Ovary (tissue), 10 donors: ENCODE measurements at places on chromosomes 4 and X.
A peak's percentile ranks its signal among the peaks of the same experiment; 100 is the strongest.

GRCh38 chr4:21806991-21807390, 141.6 kb downstream of the KCNIP4 start:
- no peak for DNase-seq

DNA sequence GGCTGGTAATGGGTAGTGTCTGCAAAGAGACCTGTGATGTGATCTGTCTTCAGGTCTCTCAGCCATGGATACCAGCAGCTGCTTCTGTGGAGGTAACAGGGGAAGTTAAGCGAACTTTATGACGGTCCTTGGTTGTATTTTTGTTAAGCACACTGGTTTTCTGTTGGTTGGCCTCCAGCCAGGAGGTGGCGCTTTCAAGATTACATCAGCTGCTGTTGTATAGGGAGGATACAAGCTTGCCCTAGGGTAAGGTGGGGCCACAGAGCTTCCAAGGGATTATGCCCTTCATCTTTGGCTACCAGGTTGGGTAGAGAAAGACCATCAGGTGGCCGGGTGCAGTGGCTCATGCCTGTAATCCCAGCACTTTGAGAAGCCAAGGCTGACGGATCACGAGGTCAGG, 834.2 kb upstream of the GALNTL6 start:
- DNase-seq: no peak

- DNase-seq: no peak
Observed at GRCh38 chrX:44876767-44877166, 3.8 kb downstream of the KDM6A start.

DNA sequence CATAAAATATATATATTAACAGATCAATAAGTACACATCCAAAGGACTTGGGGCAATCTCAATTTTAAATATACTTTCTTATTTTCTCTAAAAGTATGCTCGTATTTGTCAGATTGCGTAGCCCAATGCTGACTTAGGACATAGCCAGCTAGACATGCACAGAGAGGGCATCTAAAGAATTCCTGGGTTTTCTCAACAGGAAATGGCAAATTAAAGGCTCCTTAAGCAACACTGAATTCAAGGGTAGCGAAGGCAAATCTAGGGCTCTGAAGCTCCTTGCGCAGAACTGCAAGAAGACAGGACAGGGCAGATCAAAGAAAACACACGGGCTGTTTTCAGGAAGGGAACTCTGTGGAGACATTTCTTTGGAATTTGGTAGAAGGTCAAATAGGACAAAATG, 94.6 kb upstream of the FTHL17 start:
- DNase-seq: no peak

DNA sequence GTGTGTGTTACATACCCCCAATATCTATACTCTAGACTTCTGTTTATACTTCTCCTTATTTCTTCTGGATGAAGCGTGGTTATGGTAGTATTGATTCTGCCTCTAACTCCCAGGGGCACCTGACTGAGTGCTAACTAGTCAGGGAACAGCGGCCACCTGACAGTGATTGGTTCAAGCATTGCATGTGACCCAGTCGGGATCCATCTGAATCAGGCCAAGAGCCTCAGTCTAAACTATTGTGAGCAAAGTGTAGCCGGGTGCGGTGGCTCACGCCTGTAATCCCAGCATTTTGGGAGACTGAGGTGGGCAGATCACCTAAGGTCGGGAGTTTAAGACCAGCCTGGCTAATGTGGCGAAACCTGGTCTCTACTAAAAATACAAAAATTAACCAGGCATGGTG, 10.0 kb downstream of the CCDC110 start:
- DNase-seq: no peak

DNA sequence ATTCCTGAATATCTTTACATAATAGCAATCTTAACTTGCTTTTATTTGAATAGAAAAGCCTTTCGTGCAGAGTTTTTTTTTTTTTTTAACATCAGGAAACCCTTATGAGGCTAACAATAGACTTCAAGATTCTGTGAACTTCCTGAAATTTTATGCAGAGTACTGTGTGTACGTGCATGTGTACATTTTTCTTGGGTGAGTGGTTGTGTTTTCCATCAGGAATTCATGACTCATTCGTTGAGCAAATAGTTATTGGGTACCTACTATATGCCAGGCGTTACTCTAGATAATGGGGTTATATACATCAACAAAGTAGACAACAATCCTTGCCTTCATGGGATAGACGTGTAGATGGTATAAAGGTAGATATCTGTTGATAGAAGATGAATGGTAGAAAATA, 59.1 kb downstream of the MRPL1 start:
- no peak for DNase-seq

DNA sequence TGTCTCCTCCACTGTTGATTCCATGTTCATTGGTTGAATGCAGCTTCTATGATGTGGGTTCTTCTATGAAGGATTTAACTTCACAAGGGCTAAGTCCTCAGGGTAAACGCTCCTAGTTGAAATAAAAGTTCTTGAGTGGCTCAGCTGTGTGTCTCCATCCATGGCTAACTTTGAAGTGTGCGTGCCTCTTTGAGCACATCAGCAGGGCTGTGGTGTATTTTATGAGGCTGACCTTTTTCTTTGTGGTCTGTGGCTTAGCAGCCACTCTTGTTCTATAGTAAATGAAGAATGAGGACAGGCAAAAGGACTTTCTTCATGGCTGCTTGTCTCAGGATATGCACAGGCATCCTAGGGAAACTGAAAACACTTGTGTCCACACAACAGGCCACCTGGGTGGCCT, 88.5 kb downstream of the KIT start:
- DNase-seq: no peak

- DNase-seq: no peak
Observed at GRCh38 chr4:118268780-118269179, 84.0 kb downstream of the PRSS12 start.

DNA sequence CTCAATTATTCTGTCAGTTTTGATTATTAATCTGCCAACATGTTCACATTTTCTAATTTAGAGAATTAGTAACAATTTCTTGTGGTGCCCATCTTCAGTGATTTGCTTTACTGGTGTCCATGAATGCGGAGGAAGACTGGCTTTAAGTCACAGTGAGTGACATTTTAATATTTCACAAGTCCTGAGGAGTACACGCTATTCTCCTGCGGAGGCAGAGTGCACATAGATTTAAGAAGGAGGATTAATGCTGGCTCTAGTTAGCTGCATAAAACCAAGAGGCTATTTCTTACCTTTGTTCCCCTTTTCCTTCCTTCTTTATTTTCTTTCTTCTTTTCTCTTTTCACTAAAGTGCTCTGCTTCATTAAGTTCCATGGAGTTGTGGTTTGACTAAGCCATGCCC, 495.2 kb upstream of the IGFBP7 start:
- no peak for DNase-seq

- no peak for DNase-seq
Observed at GRCh38 chr4:73223258-73223650, 35.3 kb downstream of the ANKRD17 start.

DNA sequence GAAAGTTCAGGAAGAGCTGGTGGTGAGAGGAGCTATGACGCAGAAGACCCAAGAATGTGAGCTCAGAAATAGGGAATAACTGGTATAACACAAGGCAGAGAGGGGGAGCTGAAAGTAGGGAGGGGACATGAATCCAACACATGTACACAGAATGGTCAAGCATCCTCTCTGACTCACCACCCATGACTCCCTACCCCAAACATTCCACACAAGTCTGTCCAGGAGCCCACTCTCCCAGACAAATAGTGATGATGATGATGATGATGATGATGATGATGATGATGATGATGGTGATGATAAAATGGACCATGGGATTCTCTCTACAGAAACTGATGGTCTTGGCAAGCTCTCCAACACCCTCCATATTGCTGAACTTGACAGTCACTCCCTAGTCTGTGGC, 46.4 kb downstream of the NAT8L start:
- DNase-seq: no peak

GRCh38 chr4:142396279-142396678, 449.8 kb downstream of the INPP4B start:
- no peak for DNase-seq

DNA sequence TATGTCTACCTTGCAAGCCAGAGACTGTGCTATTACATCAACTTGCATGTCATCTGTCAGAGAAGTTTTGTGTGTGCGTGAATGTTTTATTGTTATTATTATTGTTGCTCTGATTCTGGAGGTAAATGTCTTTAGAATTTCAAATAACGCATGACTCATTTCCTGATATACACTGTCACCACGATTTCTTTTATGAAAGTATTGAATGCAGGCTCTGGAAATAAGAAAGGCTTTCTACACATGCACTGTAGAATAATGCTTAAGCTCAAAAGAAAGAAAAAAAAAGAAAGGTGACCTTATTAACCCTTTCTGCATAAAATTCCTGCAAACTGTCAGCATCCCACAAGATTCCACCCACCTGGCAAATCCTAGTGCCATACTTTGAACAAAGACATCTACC, 632.9 kb downstream of the ZNF674 start:
- DNase-seq: no peak

GRCh38 chrX:39682778-39683177, 415.0 kb downstream of the BCOR start:
- DNase-seq: no peak

DNA sequence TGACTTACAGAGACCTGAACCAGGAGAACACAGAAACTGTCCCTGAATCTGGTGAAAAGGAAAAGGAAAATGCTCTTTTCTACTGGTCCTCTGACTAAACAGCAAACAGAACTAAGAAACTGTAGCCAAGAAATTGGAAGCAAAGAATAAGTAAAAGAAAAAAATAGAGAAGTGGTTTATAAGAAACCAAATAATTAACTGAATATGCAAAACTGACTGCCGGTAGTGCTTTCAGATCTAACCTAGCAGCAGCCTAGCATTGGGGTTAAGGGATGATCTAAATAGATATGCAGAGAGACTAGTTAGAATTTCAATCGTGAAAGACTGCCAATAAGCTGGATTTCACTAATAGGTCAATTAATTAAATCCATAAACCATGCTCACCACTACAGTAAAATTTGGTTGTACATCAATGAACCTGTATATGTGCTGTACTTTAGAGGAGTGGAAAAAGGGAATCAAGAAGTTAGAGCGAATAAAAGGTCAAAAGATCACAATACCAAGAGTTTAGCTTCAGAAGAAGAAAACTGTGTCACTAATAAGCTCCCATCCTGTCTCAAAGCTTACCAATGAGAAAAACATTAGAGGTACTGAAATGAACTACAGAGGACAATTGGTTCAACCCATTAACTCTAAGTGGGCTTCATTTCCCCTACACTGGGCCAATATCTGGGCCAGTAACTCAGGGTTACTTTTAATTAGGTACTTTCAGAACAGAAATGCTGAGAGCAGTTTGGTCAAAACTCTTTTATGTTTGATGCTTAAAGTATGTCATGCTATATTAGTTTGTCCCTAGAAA, 53.6 kb downstream of the KLHL13 start:
- no peak for DNase-seq

- no peak for DNase-seq
Observed at GRCh38 chr4:58313444-58313843, 1203.3 kb upstream of the IGFBP7 start.

GRCh38 chr4:52869196-52869595, 7.1 kb downstream of the RASL11B start:
- DNase-seq: peak; percentile 79

DNA sequence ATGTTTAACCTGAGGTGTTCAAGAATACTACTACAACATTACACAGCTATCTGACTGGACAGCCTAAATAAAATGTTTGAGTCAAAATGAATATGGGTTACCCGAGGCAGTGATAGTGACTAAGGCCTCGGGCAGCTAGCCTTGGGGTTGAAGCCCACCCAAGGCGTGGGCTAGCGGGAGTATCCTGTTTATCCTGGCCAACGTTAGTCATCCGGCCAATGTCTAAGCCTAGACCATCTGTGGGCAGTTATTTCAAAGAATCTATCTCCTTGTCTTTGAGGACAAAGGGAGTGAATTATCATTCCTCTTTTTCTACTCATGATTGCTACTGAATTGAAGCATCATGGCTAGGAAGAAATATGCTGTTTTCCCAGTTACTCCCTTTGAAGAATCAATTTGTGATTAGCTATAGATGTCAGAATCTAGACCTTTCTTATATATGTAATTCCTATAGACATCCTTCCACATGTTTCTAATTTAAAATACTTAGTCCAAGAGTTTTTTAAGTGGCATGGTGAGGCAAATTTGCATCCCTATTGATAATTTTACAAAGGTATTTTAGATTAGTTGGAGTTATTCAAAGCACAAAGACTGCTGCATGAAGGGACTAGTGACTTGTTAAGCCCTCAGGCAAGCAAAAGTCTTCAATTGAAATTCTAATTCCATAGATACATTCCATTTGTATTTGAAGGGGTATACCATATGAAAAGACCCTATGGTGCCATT, 6.0 kb upstream of the PDGFC start:
- peak; percentile 40 for DNase-seq

- no peak for DNase-seq
Observed at GRCh38 chr4:5357870-5358269, 306.6 kb downstream of the STK32B start.

- no peak for DNase-seq
Observed at GRCh38 chrX:135346975-135347374, 37.7 kb downstream of the ETDC start.

DNA sequence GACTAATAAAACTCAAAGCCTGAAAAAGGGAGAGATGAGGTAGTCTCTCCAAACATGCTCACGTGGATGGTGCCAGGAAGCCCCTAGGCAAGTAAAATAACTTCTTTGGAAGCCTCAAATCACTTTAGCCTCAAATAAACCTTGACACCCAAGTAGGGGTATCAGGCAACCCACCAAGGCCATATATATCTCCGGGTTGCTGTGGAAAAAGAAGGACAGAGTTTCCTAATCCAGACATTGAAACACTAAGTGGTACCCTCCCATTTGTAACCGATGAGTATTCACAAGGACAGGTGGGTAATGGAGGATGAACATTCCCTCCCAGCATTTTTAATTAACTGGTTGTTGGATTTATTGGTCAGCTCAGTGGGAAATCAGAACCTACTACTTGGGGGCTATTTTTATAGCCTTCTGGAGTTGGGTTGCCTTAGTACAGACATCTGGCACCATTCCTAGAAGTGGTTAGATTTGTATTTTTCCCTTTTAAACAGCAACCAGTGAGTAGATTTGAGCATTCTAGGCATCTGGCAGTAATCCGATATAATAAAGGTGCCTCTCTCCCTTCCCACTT, 87.7 kb downstream of the GPC3 start:
- no peak for DNase-seq

DNA sequence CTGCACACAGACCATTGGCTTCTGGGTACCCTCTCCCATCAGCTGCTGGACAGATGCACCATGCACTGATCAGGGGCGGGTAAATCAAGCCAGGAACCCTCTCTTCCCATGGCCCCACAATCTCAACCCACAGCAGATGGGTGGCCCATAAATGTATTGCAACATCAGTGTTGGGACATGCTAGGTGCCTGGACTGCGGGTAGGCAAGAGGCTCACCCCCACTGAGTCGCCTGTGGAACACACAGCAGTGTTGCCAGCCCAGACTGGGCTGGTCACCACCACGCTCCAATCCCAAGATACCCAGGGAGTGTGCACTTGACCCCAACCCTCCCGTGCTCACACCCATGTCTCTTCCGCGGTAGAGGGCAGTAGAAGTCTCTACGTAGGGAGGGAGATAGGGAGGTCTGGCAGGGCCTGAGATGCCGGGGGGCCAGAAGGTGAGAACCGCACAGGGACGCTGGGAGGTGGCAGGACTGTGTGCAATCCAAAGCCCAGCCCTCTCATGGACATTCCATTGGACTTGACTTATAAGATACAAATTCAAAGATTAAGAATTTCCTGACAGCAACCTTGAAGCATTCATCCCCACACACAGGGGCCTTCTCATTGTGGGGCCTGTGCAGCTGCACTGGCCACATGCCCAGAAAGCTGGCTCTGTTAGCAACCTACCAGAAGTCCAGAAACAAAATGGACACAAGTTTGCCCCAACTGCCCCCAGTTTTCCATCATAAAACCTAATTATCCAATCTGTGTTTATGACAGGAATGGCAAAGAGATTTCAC, 183.7 kb downstream of the NSUN7 start:
- no peak for DNase-seq
